ENCODE measurements at places on chromosomes 16 and 17. TPM values are rescaled to one million over a fixed set of nuclear protein-coding genes. Genes with fewer than 3 reads are reported as not detected.
A peak's percentile ranks its signal among the peaks of the same experiment; 100 is the strongest.

DNA sequence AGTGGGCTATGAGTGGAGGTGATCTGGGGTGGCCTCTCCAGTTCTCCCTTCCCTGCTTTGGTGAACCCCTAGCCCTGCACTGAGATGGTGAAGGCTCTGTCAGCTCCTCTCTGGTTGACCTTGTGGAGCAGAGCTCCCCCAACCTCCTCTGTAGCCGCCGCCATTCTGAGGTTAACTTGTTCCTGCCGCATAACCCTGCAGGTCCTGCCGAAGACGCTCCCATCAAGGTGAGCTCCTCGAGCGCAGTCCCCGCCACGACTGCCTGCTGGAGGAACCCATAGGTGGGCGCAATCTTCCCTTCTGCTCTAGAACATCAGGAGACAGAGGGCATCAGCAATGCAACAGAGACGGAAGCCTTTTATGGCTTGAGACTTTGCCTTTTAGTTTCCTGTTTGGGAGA is 15.2 kb upstream of the SLC47A2 start:
- no peak overlapping the region for H3K27ac ChIP-seq
- no peaks in the 10 kb centered on the region for H3K27me3 ChIP-seq
- no peak overlapping the region for H3K4me3 ChIP-seq
- no peaks in the 10 kb centered on the region for H3K4me1 ChIP-seq
- no peak for DNase-seq

GRCh38 chr16:84585886-84586285 is 32.0 kb downstream of the COTL1 start:
- peaks cover 38% of the 10 kb centered on the region for H3K4me1 ChIP-seq
- DNase-seq = no peak
- H3K36me3 ChIP-seq = peaks cover 27% of the 10 kb centered on the region
- H3K27ac ChIP-seq = peak overlapping the region; percentile 8
- no peak overlapping the region for H3K4me3 ChIP-seq

Gene ZFHX3
- total RNA-seq = 0.34 TPM

GRCh38 chr17:8922928-8923327 is 42.6 kb downstream of the PIK3R5 start:
- peaks cover 19% of the 10 kb centered on the region for H3K4me1 ChIP-seq
- H3K36me3 ChIP-seq = peaks cover 30% of the 10 kb centered on the region
- DNase-seq = no peak
- H3K27me3 ChIP-seq = no peaks in the 10 kb centered on the region

- peaks cover 24% of the 10 kb centered on the region for H3K36me3 ChIP-seq
- H3K4me3 ChIP-seq = no peak overlapping the region
- peaks cover 6% of the 10 kb centered on the region for H3K4me1 ChIP-seq
These were observed 255.4 kb upstream of the CACNG5 start for GRCh38 chr17:66579556-66579955.

GRCh38 chr17:40129498-40129897 is 7.7 kb downstream of the MSL1 start:
- H3K27ac ChIP-seq = no peak overlapping the region
- no peak overlapping the region for H3K4me3 ChIP-seq
- H3K4me1 ChIP-seq = peaks cover 33% of the 10 kb centered on the region
- DNase-seq = no peak
- H3K36me3 ChIP-seq = peaks cover 68% of the 10 kb centered on the region

DNA sequence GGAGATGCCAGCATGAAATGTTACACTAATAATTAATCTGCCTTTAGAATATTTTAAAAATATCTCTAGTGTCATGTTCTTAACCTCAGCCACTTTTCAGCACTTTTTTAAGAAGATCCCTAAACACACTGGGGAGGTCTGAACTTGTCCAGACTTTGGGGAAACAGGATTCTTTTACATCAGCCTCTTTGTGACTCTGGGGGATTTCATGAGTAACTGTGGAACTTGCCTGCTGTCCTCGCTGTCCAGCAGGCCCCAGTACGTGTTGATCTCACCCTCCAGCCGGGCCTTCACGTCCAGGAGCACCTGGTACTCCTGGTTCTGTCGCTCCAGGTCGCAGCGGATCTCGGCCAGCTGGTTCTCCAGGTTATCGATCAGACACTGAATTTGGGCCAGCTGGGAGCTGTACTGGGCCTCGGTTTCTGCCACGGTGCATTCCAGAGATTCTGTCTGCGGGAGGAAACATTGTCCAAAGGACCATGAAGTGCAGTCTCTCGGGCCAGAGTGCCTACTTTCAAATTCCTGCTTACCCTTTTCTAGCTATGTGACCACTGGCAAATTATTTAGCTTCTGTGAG is 5.5 kb downstream of the KRT40 start:
- H3K27me3 ChIP-seq = peaks cover 7% of the 10 kb centered on the region
- H3K36me3 ChIP-seq = no peaks in the 10 kb centered on the region
- H3K27ac ChIP-seq = no peak overlapping the region
- no peaks in the 10 kb centered on the region for H3K4me1 ChIP-seq

DNA sequence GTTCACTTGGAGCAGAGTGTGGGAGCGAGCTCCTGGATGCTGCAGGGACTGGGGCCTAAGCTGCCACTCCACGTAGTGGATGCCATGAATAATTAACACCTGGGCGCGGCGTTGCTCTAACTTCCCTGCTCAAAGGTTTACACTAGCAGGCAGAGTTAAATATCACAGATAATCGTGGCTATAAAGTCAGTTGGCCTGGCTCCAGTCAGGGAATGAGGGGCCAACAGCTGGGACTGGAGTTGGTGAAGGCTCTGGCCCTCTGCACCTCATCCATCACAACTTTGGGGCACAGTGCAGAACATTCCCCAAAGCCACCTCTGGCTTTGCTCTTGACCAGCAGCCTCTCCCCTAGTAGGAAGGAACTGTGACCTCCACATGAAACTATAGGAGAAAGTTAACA is 10.9 kb downstream of the HOXB4 start:
- no peak overlapping the region for H3K4me3 ChIP-seq
- H3K27me3 ChIP-seq = peaks cover 19% of the 10 kb centered on the region
- H3K36me3 ChIP-seq = peaks cover 25% of the 10 kb centered on the region
- DNase-seq = no peak

Gene SLC47A1
- total RNA-seq = 0.26 TPM

DNA sequence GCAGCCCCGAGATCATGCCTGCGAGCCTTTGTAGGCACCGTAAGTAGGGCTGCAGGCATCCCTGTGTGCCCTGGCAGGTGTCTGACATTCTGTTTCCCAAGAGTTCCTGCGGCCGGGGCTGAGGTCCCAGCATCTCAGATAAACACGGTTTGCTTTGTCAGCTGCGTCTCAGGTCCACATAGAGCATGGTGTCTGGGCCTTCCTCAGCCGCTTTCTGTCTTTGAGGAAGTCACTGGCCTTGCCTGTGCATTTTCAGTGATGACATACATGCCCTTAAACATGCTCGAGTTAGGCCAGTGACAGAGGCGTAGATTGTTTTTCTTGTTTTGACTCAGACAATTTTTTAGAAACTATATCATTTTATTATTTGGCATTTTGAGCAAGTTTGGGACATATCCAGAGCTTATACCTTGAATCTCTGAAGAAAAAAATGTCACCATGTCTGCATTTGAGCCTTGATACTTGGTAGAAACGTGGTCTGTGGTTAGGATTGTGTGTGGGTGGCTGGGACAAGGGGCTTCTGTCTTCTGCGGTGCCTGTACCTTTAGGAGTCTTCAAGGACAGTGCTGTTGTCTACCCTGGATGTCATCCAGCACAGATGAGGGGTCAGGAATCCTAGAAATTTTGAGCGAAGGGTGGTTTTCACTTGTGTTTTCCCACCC is 105.8 kb downstream of the SNX29 start:
- H3K36me3 ChIP-seq = no peaks in the 10 kb centered on the region
- peaks cover 51% of the 10 kb centered on the region for H3K4me1 ChIP-seq
- no peak for DNase-seq
- no peak overlapping the region for H3K4me3 ChIP-seq
- peak overlapping the region; percentile 71 for H3K27ac ChIP-seq

- H3K36me3 ChIP-seq = peaks cover 2% of the 10 kb centered on the region
- H3K4me1 ChIP-seq = peaks cover 10% of the 10 kb centered on the region
- H3K4me3 ChIP-seq = no peak overlapping the region
- no peak for DNase-seq
- H3K27ac ChIP-seq = no peak overlapping the region
These were observed 30.3 kb upstream of the RPH3AL start for GRCh38 chr17:382644-383533.

DNA sequence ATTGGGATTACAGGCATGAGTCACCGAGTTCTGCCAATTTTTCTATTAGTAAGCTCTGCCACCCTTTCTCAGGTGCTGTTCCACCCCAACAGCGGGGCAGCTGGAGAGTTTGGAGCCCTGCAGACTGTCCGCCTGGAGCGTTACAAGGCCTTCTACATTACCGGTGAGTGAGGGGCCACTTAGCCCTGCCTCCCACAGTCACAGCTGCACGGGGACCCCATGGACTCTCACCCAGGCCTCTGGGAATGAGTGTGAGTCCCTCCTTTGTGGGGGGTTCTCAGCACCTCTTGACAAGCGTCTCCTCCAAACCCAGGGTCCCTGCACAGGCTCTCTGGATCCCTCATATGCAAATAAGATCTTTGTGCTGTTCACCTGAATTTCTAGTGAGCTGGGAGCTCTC is 56.0 kb downstream of the WIPI1 start:
- H3K4me3 ChIP-seq = no peak overlapping the region
- peaks cover 51% of the 10 kb centered on the region for H3K4me1 ChIP-seq
- no peak for DNase-seq

GRCh38 chr17:19408346-19408710 is 2.7 kb upstream of the RNF112 start:
- peaks cover 10% of the 10 kb centered on the region for H3K27me3 ChIP-seq
- no peak overlapping the region for H3K4me3 ChIP-seq
- DNase-seq = no peak
- H3K4me1 ChIP-seq = no peaks in the 10 kb centered on the region

- H3K27ac ChIP-seq = no peak overlapping the region
- DNase-seq = peak; percentile 67
- peaks cover 35% of the 10 kb centered on the region for H3K27me3 ChIP-seq
- H3K4me1 ChIP-seq = no peaks in the 10 kb centered on the region
- H3K36me3 ChIP-seq = no peaks in the 10 kb centered on the region
- no peak overlapping the region for H3K4me3 ChIP-seq
These were observed 3.2 kb upstream of the METRN start for GRCh38 chr16:711548-712320.

DNA sequence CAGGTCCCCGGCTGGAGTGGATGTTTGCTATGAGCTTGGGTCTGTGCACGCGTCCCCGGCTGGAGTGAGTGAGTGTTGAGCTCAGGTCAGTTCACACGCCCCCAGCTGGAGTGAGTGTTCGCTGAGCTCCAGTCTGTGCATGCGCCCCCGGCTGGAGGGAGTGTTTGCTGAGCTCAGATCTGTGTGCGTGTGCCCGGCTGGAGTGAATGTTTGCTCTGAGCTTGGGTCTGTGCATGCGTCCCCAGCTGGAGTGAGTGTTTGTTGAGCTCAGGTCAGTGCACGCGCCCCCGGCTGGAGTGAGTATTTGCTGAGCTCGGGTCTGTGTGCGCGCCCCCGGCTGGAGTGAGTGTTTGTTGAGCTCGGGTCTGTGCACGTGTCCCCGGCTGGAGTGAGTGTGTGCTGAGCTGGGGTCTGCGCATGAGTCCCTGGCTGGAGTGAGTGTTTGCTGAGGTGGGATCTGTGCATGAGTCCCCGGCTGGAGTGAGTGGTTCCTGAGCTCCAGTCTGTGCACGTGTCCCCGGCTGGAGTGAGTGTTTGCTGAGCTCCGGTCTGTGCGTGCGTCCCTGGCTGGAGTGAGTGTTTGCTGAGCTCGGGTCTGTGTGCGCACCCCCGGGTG is 284.2 kb downstream of the SNX29 start:
- DNase-seq = no peak
- no peaks in the 10 kb centered on the region for H3K4me1 ChIP-seq
- no peaks in the 10 kb centered on the region for H3K27me3 ChIP-seq

Gene TLCD2
- total RNA-seq = 0.13 TPM

DNA sequence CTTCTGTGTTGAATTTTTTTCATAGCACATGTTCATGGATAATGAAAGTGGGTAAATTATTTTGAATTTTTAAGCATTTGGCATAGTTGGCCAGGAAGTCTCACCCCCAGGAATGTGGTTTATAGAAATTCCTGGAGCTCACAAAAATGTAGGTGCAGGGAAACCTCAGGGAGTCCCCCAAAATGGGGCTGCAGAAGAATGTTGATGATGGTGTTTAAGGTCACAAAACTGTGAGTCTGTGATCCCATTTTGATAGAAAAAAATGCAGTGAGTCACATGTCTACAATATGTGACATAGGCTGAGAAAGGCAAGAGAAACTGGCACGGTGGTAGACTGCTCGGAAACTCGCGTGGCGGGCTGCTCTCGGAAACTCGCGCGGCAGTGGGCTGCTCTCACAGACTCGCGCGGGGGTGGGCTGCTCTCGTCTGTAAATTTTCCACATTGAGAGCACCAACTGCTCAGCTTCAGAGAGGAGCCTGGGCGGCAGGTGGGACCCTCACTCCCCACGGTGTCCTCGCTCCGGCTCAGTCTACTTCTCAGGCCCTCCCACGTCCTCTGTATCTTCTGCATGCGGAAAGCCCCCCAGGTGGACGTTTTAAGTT is 18.7 kb upstream of the MC1R start:
- no peak overlapping the region for H3K4me3 ChIP-seq
- peaks cover 31% of the 10 kb centered on the region for H3K36me3 ChIP-seq
- DNase-seq = no peak
- no peaks in the 10 kb centered on the region for H3K27me3 ChIP-seq

Gene CDRT15L2
- not detected for total RNA-seq

GRCh38 chr17:40309031-40309948 is at the start of gene RARA:
Gene RARA (plus strand): TSS chr17:40309180. CDS start chr17:40331219, 22,039 bp downstream.
- no peak within 1 kb of the TSS for H3K27ac ChIP-seq
- H3K27me3 ChIP-seq = no peaks in the 10 kb centered on the region
- H3K4me3 ChIP-seq = no peak within 1 kb of the TSS
- peaks cover under 1% of the 10 kb centered on the region for H3K36me3 ChIP-seq
- H3K4me1 ChIP-seq = peaks cover 12% of the 10 kb centered on the region

Gene EVPL
- 0.02 TPM for total RNA-seq

Gene NOG
- not detected for total RNA-seq

GRCh38 chr17:30336369-30337171 is 2.7 kb upstream of the TMIGD1 start:
- peaks cover 3% of the 10 kb centered on the region for H3K27me3 ChIP-seq
- H3K4me3 ChIP-seq = no peak overlapping the region
- H3K36me3 ChIP-seq = peaks cover 4% of the 10 kb centered on the region
- peaks cover 42% of the 10 kb centered on the region for H3K4me1 ChIP-seq
